ENCODE measurements at places on chromosomes 11 and 22. TPM values are rescaled to one million over a fixed set of nuclear protein-coding genes. Genes with fewer than 3 reads are reported as not detected.

PRAME gene
- 2.8 TPM for total RNA-seq

CNGA4 gene
- under 0.01 TPM for total RNA-seq

NXPE2 gene
- total RNA-seq: not detected

SMTNL1 gene
- total RNA-seq: not detected

PATE2 gene
- not detected for total RNA-seq

CBL gene
- total RNA-seq: 11.9 TPM

GAL3ST1 gene
- 5.7 TPM for total RNA-seq

RGL4 gene
- total RNA-seq: not detected

GGT1 gene
- total RNA-seq: 5.2 TPM

LINC01488 gene
- total RNA-seq: not detected
